Activated CD8-positive, alpha-beta memory T cell treated with anti-CD3 and anti-CD28 coated beads for 1 hour (primary cell): ENCODE measurements at places on chromosomes 7 and 10.

- no peak for DNase-seq
These were observed 19.6 kb upstream of the CDCA7L start for GRCh38 chr7:21965291-21965690.

GRCh38 chr10:49606981-49607535 is 3.1 kb upstream of the SLC18A3 start:
- DNase-seq: no peak

DNA sequence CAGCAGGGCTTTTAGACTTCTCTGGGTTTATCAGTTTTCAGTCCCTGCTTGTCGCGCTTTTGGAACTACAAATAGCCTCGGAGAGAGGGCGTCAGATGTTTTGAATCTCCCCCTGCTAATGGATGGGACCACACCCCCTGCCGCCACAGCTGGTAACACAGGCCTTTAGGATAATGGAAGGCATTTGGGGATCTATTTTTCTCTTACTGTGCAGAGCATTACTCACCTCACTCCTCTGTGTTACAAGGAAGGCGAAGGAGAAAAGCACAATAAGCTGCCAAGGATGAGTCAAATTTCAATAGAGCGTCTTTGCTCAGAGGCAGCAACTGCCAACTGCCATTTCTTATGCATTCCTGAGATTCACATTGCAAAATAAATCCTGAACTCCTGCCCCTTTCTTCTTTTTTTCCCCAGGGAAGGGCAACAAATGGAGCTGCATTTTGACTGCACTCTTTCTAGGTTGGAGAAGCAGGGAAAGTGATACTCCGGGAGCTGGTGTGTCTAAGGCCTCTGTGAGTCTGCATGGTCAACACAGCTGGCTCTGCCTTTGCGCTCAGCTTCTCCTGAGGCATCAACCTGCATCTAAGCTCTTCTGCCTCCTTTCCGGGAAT is 31.5 kb upstream of the SMNDC1 start:
- no peak for DNase-seq

- no peak for DNase-seq
These were observed 138.4 kb upstream of the TNS3 start for GRCh38 chr7:47720141-47720906.

GRCh38 chr10:34941471-34942357 is 126.6 kb upstream of the PARD3 start:
- DNase-seq: no peak

DNA sequence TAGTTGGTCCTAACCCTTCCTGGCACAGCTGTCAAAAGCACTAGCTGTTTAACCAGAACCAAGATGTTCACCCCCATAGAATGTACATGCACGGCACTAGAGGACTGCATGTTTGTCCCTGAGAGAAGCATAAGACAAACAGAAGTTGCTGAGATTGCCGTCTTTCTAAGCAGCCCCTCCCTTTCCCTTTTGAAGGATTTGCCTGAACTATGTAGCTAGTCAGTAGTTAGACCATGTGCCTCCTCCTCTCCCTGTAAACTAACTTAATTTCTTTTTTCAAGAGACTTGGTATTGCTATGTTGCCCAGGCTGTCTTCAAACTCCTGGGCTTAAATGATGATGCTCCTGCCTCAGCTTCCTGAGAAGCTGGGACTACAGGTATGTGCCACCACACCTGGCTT is 40.7 kb downstream of the TBC1D12 start:
- DNase-seq: no peak

GRCh38 chr10:63633677-63634487 is 112.7 kb downstream of the REEP3 start:
- no peak for DNase-seq

- DNase-seq: no peak
These were observed 81.9 kb upstream of the DYNC1I1 start for GRCh38 chr7:95690367-95690947.

GRCh38 chr7:76346097-76346496 is 12.7 kb downstream of the YWHAG start:
- DNase-seq: no peak

DNA sequence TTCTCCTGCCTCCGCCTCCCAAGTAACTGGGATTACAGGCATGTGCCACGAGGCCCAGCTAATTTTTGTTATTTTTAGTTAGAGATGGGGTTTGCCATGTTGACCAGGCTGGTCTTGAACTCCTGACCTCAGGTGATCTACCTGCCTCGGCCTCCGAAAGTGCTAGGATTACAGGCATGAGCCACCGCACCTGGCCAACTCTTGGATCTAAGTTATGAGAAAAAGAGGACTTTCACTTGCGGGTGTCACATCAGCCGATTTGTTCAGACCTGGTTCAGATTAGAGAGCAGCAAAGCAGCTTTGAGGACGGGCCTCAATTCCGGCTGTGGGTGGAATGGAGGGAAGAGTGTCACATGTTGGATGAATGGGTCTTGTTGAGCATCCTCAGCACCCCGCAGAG is 61.0 kb upstream of the FGFR2 start:
- DNase-seq: no peak

GRCh38 chr7:91759205-91759863 is 121.2 kb downstream of the MTERF1 start:
- DNase-seq: no peak

- DNase-seq: no peak
These were observed 86.4 kb downstream of the FAM53B start for GRCh38 chr10:124657806-124658205.

GRCh38 chr10:122173766-122174435 is 97.2 kb upstream of the BTBD16 start:
- no peak for DNase-seq

DNA sequence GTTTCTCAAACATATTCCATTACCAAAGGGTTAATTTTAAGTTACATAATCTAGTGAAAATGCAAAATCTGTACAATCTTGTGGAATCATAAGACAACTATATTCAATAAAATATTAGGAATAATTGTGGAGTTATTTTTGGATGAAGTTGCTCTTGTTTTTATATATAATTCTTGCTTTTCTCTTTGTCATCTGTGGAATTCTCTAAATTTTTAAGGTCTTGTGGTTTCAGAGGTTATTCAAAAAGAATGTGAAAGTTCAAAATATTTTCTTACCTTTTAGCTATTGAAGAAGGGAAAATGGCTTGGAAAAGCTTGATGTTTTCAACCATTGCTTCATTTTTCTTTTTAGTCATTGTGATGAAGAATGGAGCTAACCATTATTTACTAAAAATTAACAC is 552.1 kb downstream of the TFEC start:
- DNase-seq: no peak

- DNase-seq: no peak
These were observed 10.5 kb upstream of the PPIF start for GRCh38 chr10:79336739-79337138.

GRCh38 chr7:46754140-46754720 is 827.7 kb downstream of the TNS3 start:
- no peak for DNase-seq

- DNase-seq: no peak
These were observed 730.5 kb downstream of the INHBA start for GRCh38 chr7:40972426-40972825.

GRCh38 chr7:39721345-39721744 is 98.0 kb downstream of the RALA start:
- DNase-seq: no peak

GRCh38 chr10:86123304-86123703 is 243.3 kb downstream of the GRID1 start:
- no peak for DNase-seq

GRCh38 chr7:141737118-141737835 is 881 bp upstream of the SSBP1 start:
- no peak for DNase-seq

DNA sequence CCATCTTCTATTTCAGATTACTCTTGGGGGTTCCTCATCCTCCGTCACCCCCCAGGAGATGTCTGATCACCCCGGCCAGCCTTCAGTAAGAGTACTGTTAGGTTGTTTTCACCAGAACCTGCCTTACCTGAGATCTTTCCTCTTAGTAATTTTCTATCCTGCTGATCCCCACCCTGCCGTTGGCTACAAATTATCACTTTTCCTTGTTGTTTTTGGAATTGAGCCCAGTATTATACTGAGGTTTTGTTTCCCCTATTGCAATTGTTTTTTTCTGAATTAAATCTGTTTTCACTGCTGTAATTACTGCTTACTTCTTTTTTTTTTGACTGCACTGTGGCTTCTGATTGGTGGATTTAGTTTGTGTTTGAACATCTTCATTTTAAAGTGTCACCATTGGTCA is 14.7 kb downstream of the SPAM1 start:
- DNase-seq: no peak

- DNase-seq: no peak
These were observed 67.2 kb downstream of the CREB5 start for GRCh38 chr7:28479507-28479947.

GRCh38 chr7:114468844-114469243 is 54.2 kb downstream of the FOXP2 start:
- no peak for DNase-seq

DNA sequence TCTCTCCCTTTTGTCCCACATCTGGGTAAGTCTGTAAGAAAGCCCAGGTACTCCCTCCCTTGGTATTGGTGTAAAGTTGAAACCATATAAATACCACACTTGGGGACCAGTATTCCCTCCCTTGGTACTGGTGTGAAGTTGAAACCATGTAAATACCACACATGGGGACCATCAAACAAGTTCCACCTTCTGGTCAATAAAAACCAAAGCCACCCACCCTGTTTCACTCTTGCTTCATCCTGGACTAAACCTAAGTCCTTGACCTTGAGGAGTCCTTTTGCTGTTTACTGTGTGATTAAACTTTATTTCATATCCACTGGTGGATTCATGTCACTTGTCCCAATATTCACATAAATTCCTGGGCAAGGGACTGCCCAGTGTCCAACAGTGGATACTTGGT is 8.4 kb downstream of the P4HA1 start:
- no peak for DNase-seq

- DNase-seq: no peak
These were observed 494.0 kb downstream of the MAGI2 start for GRCh38 chr7:78959477-78959876.

DNA sequence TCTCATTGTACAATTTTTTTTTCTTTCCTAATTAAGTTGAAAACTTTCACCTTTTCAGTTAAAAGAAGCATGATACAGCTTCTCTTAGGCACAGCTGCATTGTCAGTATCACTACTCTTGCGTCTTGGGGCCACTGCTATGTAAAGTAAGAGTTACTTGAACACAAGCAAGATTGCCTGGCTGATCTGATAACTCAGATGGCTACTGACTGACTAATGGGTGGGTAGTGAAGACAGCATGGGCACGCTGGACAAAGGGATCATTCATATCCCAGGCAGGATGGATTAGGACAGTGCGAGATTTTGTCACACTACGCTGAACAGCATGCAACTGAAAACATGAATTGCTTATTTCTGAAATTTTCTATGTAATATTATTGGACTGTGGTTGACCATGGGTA is 11.6 kb upstream of the ADAMTS14 start:
- DNase-seq: no peak

- DNase-seq: no peak
These were observed 287.8 kb upstream of the IGFBP3 start for GRCh38 chr7:46208635-46209525.

DNA sequence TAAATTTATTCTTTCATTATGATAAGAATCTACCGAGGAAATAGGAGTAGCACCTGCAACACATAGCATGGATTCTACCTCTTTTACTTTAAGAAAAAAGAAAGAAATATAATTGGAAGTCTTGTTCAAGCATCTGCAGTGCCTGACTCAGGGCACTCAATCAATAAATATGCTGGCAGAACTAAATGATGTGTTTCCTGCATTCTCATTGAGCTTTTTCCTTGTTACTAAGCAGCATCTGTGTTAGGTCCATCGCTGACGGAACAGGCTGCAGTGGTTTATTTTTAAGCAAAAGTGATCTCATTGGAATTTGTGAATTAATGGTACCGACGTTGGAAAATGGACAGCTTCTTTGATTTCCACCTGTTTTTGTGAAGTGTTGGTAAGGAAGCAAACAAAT is 417.5 kb downstream of the DPP6 start:
- no peak for DNase-seq

DNA sequence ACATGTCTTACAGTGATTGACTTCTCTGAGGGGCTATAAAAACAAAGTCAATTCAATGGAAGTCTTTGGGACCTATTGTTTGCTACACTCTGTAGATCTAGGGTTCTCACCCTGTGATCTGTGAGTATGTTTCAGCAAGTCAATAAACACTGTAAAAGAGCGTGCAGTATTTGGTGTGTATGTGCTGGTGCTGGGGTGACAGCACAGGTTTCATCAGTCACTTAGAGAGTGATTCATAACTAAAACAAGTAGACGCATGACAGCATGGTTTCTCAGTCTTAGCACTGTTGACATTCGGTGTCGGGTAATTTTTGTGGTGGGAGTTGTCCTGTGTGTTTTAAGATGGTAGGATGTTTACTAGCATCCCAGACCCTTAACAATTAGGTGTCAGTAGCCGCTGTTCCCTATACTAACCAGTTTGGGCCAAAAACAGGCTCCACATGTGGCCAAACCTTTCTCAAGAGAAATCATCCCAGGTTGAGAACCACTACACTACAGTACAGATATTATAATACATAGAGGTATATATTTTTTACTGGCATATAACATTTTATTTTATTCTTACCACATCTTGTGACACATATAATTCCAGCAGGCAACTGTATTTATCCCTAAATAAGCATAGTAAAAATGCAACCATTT is 411.8 kb downstream of the ARL4A start:
- no peak for DNase-seq

GRCh38 chr7:136309407-136309806 is 332.2 kb upstream of the MTPN start:
- DNase-seq: no peak

DNA sequence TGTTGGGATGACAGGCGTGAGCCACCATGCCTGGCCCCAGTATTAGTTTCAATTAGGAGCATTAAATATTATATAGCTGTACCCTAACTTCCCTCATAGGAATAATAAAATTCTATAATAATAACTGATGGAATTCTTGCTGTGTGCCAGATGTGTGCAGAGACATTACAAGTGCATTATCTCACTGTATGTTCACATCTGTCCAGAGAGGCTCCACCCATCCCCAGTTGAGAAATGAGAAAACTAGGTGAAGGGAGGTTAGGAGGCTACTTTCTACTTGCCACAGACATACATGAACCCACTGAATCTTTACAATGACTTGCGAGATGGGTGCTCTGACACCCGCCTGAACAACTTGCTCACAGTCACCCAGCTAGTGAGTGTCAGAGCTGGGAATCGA is 3.2 kb downstream of the GALNT17 start:
- DNase-seq: no peak

DNA sequence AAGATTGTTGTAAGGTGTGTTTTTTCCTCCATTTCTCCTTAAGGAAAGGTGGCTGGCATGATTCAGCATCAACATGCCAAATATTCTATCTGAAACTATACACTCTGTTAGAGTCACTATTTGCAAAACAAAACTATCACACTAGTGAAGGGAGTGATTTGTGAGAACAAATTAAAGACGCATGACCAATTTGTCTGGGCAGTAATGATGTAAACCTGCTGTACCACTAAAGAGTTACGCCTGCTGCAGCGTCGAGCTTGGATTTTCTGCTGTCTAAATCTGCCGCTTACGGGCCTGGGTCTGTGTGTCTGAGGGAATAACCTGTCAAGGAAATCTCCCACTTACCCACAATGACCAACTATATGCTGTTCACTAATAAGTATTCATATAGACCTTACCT is 648.3 kb downstream of the PARD3 start:
- DNase-seq: no peak

- no peak for DNase-seq
These were observed 222.2 kb downstream of the ADRA2A start for GRCh38 chr10:111299037-111299436.

GRCh38 chr7:128697302-128697905 is 25.3 kb downstream of the GARIN1A start:
- peak; percentile 4 for DNase-seq
